ENCODE measurements at places on chromosomes 6 and 20. TPM values are rescaled to one million over a fixed set of nuclear protein-coding genes. Genes with fewer than 3 reads are reported as not detected.

- no peak for DNase-seq
These were observed 104.8 kb downstream of the ZNF217 start for GRCh38 chr20:53488775-53489272.

UTRN gene
- total RNA-seq = 489 TPM

CUL7 gene
- 23.6 TPM for total RNA-seq

DNA sequence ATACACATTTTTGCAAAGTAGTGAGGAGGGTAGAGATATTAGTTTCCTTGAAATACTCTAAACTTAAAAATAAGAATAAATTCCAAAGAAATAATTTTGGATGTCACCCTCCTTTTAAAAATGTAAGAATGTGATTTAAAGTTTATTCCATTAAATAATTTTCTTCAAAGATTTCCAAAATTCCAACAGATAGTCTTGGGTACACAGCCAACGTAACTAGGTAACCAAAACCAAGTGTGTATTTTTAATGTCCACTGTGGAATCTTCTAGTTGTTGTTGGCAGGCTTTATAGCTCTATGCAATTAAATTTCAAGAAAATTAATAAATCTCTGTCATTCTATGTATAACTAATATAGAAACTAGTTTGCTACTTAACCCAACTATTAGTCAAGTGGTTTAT is 101.3 kb downstream of the COL21A1 start:
- no peak for DNase-seq

DNA sequence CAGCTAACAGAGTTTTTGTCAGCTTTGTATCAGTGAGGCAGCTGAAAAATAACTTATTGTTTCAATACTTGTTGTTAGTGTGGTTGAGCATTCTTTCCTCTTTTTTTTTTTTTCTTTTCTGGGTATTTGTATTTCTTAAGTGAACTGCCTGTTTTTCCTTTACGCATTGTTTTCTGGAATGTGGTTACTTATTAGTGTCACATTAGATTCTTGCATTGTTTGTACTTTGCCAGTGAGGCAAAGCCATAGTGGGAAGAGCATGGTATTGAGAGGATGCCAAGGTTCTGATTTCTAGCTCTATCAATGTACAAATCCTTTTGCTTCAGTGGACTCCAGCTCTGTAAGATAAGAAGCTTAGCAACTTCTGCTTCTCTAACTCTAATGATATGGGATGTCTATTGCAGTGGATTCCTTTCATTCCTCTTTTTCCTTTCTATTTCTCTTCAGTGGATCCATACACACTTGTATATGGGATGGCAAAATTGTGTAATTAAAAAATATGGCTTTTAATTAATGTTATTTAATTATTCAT is 3.9 kb downstream of the CDKAL1 start:
- DNase-seq = no peak

- DNase-seq = no peak
These were observed 248.8 kb downstream of the ERMARD start for GRCh38 chr6:170000071-170000843.

GRCh38 chr20:51622004-51622874 is 79.7 kb upstream of the NFATC2 start:
- no peak for DNase-seq

DNA sequence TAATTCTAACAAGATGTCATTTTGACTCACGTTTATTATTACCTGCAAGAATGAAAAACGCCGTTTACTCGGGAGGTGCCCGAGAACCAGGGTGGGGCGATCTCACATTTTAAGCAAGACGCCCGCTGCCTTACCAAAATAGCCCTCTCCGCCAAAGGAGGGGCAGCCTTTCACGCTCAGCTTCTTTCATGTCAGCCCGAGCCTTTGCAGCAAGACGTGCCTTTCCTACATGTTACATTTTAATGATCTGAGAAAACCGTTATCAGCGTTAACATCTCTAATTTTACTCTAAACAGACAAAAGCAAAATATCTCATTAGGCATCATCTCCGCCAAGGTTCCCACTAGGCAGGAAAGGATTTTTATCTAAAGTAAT is 2.0 kb downstream of the BACH2 start:
- DNase-seq = peak; percentile 43

DNA sequence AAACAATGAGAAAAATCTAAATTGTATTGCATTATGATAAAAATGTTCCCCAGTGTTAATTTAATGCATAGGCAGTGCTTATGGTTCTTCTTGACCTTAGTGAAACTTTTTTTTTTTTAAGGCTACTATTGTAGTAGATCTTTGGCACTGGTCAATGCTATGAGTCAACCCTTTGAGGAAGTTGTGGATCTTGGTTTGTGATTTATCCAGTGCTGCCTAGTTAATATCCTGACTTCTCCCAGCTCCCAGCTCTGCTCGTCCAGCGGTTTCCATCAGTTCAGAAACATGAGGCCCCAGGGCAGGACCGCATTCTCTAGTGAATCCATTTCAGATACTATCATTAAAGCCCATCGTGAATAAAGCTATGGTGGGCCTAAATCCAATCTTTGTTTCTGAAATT is 364.5 kb upstream of the JARID2 start:
- DNase-seq = no peak

GRCh38 chr20:25341716-25342680 is 48.6 kb downstream of the ABHD12 start:
- DNase-seq = no peak

TREM2 gene
- total RNA-seq = 1.6 TPM

DNA sequence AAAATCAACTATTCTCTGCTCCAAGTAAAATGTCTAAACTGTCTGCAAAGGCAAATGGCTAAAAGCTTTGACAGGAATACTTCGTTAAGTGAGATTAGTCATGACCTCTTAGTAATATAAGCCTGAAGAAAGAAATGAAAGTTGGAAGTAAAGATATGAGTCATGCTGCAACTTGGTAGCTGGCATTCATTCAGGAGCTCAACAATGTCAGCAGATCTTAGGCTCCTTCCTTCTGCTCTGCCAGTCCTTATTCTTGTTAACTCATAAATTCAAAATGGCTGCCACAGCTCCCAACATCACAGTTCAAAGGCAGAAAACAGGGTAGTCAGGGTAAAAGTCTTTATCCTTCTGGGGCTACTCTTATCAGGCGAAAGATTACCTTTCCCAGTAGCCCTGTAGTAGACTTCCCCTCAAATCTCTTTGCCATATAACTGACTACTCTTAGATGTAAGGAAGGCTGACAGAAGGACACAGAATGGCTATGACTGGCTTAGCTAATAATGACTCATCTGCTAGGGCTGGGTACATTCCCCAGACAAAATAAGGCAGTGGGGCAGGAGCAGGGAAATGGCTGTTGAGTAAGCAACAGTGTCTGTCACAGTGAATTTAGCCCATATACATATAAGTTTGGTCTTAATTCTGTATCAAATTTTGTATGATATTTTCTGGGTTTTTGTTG is 24.4 kb upstream of the C6orf62 start:
- no peak for DNase-seq

DNA sequence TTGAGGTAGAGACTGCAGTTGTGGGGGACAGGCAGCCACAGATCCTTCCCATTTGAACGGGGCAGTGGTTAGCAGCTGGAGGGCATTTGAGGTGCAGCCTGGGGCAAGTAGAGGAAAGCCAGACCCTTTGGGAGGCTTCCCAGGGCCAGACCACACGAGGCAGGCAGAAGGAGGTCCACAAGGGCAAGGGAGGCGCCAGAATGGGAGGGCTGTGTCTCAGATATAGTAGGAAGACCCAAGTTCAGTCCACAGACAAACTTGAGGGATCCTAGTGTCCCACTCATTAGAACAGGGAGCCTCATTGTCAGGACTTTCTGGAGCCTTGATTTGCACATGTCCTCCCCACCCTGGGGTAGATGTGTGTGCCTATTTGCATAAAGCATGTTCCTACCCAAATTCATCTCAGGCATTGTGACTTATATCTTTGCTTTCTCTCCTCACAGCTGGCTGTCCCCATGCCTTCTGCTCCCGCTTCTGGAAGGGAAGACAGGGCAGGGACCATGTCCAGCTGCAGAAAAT is 166.0 kb downstream of the VEGFA start:
- DNase-seq = no peak

CPXM1 gene
- total RNA-seq = 5.1 TPM

GRCh38 chr20:24809606-24810005 is 139.5 kb upstream of the CST7 start:
- no peak for DNase-seq

Data from lung (tissue), 17 donors.